Activated naive CD8-positive, alpha-beta T cell treated with anti-CD3 and anti-CD28 coated beads for 36 hours (primary cell): ENCODE measurements at places on chromosomes 5 and 9.
A peak's percentile ranks its signal among the peaks of the same experiment; 100 is the strongest.

DNA sequence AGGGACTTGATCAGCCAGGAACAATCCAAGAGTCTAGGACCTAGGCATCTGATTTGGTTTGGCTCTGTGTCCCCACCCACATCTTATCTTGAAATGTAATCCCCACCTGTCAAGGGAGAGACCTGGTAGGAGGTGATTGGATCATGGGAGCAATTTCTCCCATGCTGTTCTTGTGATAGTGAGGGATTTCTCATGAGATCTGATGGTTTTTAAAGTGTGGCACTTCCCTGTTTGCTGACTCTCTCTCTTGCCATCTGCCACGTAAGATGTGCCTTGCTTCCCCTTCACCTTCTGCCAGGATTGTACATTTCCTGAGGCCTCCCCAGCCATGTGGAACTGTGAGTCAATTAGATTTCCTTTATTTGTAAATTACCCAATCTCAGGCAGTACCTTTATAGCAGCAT, 201.7 kb upstream of the ACTBL2 start:
- H3K4me3 ChIP-seq: no peak overlapping the region
- H3K36me3 ChIP-seq: no peaks in the 10 kb centered on the region
- H3K27me3 ChIP-seq: no peaks in the 10 kb centered on the region
- H3K27ac ChIP-seq: no peak overlapping the region

DNA sequence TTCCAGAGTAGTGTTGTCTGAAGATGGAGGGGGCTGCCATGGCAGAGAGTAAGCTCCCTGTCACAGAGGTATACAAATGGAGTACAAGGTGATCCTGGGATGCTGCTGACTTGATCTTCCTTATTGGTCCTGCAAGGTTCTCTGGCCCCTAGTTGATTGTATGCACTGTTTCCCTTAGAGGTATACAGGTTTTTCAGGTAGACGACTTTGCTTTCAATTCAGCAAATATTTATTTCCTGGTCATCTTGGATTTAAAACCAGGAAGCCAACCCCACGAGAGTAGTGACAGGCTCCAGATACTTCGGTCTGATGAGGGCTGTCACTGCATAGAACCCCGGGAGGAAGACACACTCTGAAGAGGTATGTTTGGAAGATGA, 16.5 kb upstream of the TRIM14 start:
- peaks cover 2% of the 10 kb centered on the region for H3K4me1 ChIP-seq
- no peaks in the 10 kb centered on the region for H3K27me3 ChIP-seq
- no peak for DNase-seq
- H3K4me3 ChIP-seq: no peak overlapping the region

GRCh38 chr5:169195601-169196000, 105.3 kb downstream of the SLIT3 start:
- no peak for DNase-seq
- H3K27me3 ChIP-seq: no peaks in the 10 kb centered on the region
- no peak overlapping the region for H3K4me3 ChIP-seq
- H3K36me3 ChIP-seq: no peaks in the 10 kb centered on the region

DNA sequence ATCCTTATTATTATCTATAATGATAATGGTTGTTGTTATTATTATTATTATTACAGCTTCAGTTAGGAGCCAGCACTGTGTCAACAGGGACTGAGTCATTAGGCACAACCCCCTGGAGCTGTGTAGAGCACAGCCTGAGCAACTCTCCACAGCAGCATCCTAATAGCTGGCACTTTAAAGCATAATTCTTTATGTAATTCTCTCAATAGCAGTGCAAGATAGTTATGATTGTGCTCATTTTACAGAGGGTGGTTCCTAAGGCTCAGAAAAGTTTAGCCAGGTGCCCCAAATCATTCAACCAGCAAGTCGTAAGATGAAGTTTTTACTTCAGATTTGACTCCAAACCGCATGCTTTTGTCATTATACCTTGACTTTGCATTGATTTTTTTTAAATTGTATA, 390.3 kb downstream of the ANXA1 start:
- H3K4me3 ChIP-seq: no peak overlapping the region
- H3K4me1 ChIP-seq: no peaks in the 10 kb centered on the region
- no peak for DNase-seq
- no peak overlapping the region for H3K27ac ChIP-seq
- H3K36me3 ChIP-seq: no peaks in the 10 kb centered on the region

GRCh38 chr5:67880876-67881275, 334.7 kb upstream of the PIK3R1 start:
- H3K27ac ChIP-seq: no peak overlapping the region
- H3K36me3 ChIP-seq: no peaks in the 10 kb centered on the region
- no peaks in the 10 kb centered on the region for H3K4me1 ChIP-seq
- H3K4me3 ChIP-seq: no peak overlapping the region

DNA sequence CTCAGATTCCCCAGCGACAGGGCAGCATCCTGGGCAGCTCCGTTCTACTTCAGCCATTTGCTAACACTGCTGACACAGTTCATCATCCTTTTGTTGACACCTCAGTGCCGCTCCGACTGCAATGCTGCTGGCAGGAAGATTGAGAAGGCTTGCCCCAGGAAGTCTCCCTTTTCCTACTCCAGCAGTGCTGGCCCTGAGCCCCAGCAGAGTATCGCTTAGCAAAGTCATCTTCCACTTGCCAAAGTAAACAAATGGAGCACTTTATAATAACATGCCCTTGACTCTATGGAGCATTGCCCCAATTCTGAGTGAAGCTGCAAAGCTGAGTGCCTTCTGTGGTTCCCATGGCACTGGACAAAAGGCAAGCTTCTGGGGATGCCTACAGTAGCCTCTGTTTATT, 32.2 kb downstream of the PRLR start:
- H3K36me3 ChIP-seq: no peaks in the 10 kb centered on the region
- H3K27me3 ChIP-seq: peaks cover 17% of the 10 kb centered on the region
- H3K27ac ChIP-seq: no peak overlapping the region
- H3K4me3 ChIP-seq: no peak overlapping the region
- no peak for DNase-seq
- no peaks in the 10 kb centered on the region for H3K4me1 ChIP-seq

GRCh38 chr9:111094433-111094924, 56.2 kb upstream of the LPAR1 start:
- no peaks in the 10 kb centered on the region for H3K36me3 ChIP-seq
- no peaks in the 10 kb centered on the region for H3K4me1 ChIP-seq
- H3K4me3 ChIP-seq: no peak overlapping the region
- peaks cover 3% of the 10 kb centered on the region for H3K27me3 ChIP-seq

- no peak for DNase-seq
- H3K27ac ChIP-seq: no peak overlapping the region
- H3K4me3 ChIP-seq: no peak overlapping the region
Observed at GRCh38 chr9:129338724-129339430, 160.8 kb upstream of the IER5L start.

GRCh38 chr9:95751520-95751790, 124.0 kb upstream of the ERCC6L2 start:
- no peak overlapping the region for H3K27ac ChIP-seq
- peaks cover 13% of the 10 kb centered on the region for H3K4me1 ChIP-seq
- H3K36me3 ChIP-seq: no peaks in the 10 kb centered on the region
- no peak for DNase-seq
- no peak overlapping the region for H3K4me3 ChIP-seq

DNA sequence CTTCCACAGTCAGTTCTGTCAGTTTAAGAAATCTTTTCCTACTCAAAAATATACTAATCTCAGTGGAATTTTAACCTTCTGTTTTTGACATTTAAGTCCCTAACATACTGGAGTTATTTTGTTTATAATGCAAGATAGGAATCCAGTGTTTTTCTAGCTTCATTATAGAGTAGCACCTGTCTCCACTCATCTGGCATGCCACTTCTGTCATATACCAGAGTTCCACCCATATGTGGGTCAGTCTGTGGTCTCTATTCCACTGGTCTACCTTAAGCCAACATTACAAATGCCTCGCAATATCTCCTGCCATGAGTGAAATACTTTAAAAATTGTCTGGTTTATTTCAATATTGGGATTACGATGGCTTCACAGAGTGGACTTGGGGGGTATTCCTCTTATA, 42.9 kb downstream of the RNF145 start:
- no peak overlapping the region for H3K27ac ChIP-seq
- peaks cover 18% of the 10 kb centered on the region for H3K36me3 ChIP-seq
- H3K27me3 ChIP-seq: no peaks in the 10 kb centered on the region
- H3K4me1 ChIP-seq: peaks cover 35% of the 10 kb centered on the region
- no peak for DNase-seq

DNA sequence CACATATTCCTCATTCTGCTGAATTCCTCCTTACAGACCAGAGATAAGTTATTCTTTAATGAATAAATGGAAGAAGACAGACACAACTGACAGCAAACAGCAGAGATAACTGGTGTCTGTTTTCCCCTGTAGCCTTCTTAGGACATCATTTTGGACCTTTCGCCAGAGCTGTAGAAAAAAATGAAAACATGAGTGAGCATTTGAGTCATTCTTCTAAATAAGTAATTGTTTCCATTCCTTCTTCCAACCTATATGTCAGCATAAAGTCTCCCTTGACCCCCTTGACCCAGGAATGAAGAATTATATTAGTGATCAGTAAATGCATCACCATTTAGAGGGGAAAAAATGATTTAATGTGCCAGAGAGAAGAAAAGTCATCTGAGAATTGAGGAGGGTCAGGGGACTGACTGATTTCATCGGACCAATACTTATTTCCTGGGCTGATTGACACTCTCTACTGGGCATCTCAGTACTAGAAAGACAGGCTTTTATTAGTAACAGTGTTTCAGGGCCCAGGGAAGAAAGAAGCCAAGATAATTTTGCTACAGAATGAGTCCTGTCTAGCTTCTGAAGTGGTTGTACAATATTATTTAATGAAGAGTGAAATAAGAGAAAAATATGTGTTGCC, 597.0 kb downstream of the PSAT1 start:
- no peaks in the 10 kb centered on the region for H3K36me3 ChIP-seq
- H3K27ac ChIP-seq: no peak overlapping the region
- H3K4me3 ChIP-seq: no peak overlapping the region
- H3K4me1 ChIP-seq: no peaks in the 10 kb centered on the region
- peaks cover 3% of the 10 kb centered on the region for H3K27me3 ChIP-seq

- no peak for DNase-seq
- no peaks in the 10 kb centered on the region for H3K27me3 ChIP-seq
- no peaks in the 10 kb centered on the region for H3K36me3 ChIP-seq
- H3K27ac ChIP-seq: peak overlapping the region; percentile 40
- H3K4me1 ChIP-seq: peaks cover 30% of the 10 kb centered on the region
- H3K4me3 ChIP-seq: no peak overlapping the region
Observed at GRCh38 chr9:16138561-16139491, 586.0 kb downstream of the CCDC171 start.

DNA sequence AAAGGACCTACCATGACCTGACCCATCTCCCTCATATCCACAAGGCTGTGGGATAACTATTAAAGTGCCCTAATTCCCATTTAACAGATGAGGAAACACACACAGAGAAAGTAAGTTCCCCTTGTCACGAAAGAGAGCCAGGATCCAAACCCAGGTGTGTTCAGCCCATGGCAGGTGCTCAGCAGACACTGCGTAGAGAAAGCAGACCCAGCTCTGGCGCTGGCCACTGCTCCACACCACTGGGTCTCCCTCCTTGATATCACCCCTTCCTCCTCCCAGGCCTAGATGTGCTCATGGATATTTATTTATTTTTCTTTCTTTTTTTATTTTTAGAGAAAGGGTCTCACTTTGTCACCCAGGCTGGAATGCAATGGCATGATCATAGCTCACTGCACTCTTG, 24.0 kb upstream of the CORO2A start:
- no peaks in the 10 kb centered on the region for H3K4me1 ChIP-seq
- no peaks in the 10 kb centered on the region for H3K36me3 ChIP-seq
- DNase-seq: no peak

- H3K36me3 ChIP-seq: peaks cover 5% of the 10 kb centered on the region
- H3K27ac ChIP-seq: no peak overlapping the region
- H3K4me1 ChIP-seq: no peaks in the 10 kb centered on the region
- no peak for DNase-seq
- no peak overlapping the region for H3K4me3 ChIP-seq
- H3K27me3 ChIP-seq: no peaks in the 10 kb centered on the region
Observed at GRCh38 chr9:137788561-137789294, 88.9 kb upstream of the CACNA1B start.

DNA sequence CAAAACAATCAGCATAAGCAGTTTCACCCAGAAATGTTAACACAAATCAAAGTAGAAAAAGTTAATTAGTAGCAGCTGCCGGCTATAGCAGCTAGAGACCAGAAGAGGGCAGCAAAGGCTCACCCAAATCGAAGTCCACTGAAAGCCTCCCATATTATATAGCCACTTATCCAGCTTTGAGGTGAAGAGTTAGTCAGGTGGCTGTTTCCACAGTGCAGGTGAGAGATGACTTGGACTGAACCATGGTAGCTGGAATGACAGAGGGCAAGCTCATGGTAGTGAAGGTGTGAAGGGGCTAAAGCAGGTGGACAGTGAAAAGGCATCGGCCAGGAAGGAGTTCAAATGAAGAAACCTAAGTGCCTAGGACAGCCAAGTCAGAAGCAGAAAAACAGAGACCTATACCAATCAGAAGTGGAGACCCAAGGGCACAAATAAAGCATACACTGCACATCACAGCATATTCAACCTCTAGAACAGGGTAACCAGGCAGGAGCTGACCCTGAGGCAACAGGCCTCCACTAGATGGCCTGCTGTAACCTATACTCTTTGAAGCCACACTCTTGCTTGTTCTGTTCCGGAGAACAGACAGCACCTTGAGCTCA, 7.2 kb upstream of the RNF38 start:
- H3K27me3 ChIP-seq: no peaks in the 10 kb centered on the region
- peak overlapping the region; percentile 8 for H3K27ac ChIP-seq
- DNase-seq: peak; percentile 39
- H3K36me3 ChIP-seq: no peaks in the 10 kb centered on the region
- no peak overlapping the region for H3K4me3 ChIP-seq
- H3K4me1 ChIP-seq: peaks cover 8% of the 10 kb centered on the region

GRCh38 chr9:83920469-83920926, 734 bp downstream of the KIF27 start:
- H3K4me1 ChIP-seq: peaks cover 15% of the 10 kb centered on the region
- H3K27me3 ChIP-seq: no peaks in the 10 kb centered on the region
- no peaks in the 10 kb centered on the region for H3K36me3 ChIP-seq
- H3K27ac ChIP-seq: peak overlapping the region; percentile 89
- no peak for DNase-seq
- peak overlapping the region; percentile 80 for H3K4me3 ChIP-seq

GRCh38 chr5:39716532-39717028, 291.8 kb upstream of the DAB2 start:
- DNase-seq: peak; percentile 8
- H3K27ac ChIP-seq: no peak overlapping the region
- H3K4me3 ChIP-seq: no peak overlapping the region
- no peaks in the 10 kb centered on the region for H3K27me3 ChIP-seq

DNA sequence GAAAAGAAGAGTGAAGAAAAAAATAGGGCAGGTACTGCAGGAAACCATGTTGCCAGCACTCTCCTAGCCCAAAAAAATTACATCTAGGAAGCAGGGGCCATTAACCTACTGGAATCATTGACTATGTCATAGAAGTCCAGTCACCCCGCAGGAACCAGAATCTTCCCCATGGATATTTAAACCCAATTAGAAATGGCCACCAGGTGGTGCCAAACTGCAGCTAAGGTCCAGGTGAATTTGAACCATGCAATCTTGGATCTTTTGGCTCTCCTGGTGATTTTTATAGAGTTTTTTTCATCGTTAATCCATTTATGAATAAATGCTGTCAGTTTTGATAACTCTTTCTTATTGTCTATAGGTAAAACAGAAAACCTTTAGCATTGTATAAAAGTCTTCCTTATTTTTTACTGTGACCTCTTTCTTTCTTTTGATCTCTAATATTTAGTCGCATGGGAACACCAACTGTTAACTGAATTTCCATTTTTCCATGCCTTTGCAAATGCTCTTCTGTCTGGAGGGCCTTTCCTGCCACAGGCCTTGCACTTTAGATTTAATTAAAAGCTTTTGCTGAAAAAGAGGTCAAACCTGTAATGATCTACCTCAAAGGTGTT, 147.5 kb upstream of the FGF10 start:
- DNase-seq: peak; percentile 2
- H3K36me3 ChIP-seq: no peaks in the 10 kb centered on the region
- H3K4me3 ChIP-seq: no peak overlapping the region
